ENCODE measurements at places on chromosomes 16 and 17.

- peak; percentile 19 for DNase-seq
Observed at GRCh38 chr16:2250652-2251295, 613 bp downstream of the ECI1 start.

GRCh38 chr17:40108970-40109824, 8.8 kb upstream of the NR1D1 start:
- DNase-seq: no peak

- no peak for DNase-seq
Observed at GRCh38 chr17:33560165-33560564, 267.1 kb upstream of the ASIC2 start.

DNA sequence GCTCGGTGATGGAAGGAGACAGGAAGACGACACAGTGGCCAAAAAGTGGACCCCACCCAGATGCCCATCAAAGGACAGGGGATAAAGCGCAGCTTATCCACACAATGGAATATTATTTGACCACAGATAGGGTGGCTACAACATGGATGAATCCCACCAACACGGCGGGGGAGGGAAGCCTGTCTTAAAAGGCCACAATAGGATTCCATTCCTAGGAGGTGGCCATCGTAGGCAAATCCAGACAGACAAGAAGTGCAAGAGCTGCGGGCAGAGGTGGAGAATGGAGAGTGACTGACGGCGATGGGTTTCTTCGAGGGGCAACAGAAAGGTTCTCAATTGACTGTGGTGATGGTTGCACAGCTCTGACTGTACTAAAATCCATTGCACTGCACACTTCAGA, 16.0 kb downstream of the SLC38A8 start:
- no peak for DNase-seq

- no peak for DNase-seq
Observed at GRCh38 chr16:67963662-67964321, 4.6 kb downstream of the SLC12A4 start.

DNA sequence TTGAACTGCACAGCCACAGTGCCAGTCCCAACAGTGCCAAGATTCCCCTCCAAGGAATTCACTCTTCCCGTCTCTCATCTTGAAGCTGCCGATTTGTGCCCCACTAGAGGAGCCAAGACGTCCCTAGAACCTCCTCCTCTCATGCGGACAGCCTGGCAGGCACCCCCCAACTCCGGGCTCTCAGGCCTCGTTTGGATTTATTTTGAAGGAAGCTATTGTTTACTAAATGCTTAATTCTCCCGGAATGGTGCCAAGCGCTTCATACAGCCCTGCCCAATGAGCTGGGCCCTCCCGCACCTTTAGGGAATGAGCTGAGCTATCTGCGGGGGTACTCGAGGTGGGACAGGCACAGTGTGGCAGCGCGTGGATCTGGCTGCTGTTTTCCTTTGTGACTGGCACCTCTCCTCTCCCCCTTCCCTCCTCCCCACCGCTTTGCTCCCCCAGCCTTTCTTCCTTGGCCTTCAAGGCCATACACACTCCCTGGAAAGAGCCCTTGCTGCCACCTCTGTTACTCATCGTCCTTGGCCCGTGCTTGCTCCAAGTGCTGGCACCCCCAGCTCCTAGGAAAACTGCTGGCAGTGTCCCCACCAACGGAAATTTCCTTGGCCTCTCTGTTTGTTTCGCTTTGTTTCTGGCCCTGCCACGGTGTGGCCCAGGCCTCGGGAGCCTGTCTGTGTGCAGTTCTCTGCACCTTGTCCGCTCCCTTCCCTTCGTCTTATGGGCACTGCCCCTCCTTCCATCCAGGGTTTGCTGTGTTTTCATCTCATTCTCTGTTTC, 49.9 kb upstream of the CDR2 start:
- no peak for DNase-seq

DNA sequence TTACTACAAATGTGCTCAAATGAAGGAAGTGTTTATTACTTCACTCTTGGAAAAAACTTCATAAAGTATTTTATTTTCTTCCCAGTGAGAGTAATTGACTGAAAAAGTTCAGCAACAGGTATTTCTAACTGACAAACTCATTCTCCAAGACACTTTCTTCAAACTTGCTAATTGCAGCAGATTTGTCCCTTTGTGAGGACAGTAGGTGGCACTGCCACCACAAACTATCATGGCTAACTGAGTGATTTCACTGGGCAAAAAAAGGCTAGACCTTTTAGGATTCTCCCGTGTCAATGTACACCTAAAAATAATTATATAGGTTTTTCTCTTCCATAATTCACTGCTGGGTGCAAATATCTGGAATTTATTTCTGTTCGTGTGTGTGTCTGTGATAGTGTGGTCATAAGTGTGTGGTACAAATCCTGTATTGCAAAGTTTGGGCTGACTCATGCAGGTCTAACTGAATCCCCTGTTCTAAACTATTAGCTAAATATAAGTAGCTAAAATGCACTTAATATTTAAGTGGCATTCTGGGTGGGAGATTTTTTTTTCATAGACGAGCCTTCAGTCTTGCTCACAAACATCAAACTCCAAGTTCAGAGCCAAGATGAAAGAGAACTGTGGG, 3.9 kb downstream of the HS3ST3A1 start:
- peak; percentile 39 for DNase-seq

All from activated gamma-delta T cell treated with Interleukin-2 at 50 U/mL for 16 hours (primary cell).